ENCODE measurements at places on chromosomes 5 and 9. TPM values are rescaled to one million over a fixed set of nuclear protein-coding genes. Genes with fewer than 3 reads are reported as not detected.

DNA sequence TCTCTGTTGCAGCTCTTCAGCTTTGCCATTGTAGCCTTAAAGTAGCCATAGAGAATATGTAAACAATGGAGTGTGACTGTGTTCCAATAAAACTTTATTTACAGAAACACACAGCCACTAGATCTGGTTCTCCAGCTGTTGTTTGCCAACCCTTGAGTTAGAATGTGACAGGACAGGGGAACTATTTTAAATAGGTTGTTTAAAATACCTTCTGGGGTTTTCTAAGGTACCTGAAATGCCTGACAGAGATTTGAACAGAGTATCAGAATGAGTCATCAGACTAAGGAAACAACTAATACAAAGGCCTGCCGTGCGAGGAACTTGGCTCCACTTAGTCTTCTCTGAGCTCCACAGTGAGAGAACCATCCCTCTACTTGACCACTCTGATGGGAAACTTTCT, 85.4 kb downstream of the HSD17B4 start:
- DNase-seq: no peak

- DNase-seq: no peak
Observed at GRCh38 chr9:127407492-127407843, 10.5 kb downstream of the SLC2A8 start.

DNA sequence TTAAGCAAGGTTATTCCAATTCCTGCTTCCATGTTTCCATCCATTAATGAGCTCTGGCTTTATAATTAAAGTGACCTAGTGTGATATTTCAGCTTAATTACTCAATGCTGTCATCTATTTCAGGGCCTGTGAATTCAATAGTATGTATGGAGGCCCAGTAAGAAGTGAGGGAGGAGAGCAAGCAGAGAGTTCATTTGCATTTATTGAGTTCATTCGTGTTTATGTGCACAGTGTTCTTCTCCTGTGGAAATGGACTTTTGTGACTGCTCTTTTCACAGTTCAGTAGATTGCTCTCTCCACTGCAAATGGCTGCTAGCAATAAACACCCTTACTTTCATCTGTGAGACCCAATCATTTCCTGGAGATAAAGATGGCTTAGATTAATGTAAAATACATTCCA, 130.9 kb downstream of the CEMIP2 start:
- no peak for DNase-seq

GRCh38 chr5:14816999-14817761, 54.4 kb downstream of the ANKH start:
- no peak for DNase-seq

NTNG2 gene
- total RNA-seq: 2.5 TPM

ADCY2 gene
- total RNA-seq: 4.9 TPM

POMT1 gene
- total RNA-seq: 27.6 TPM

RALGDS gene
- total RNA-seq: 64.8 TPM

All from ovary (tissue), 10 donors.